Dermis blood vessel endothelial cell (primary cell): ENCODE measurements at places on chromosomes 1 and 21. TPM values are rescaled to one million over a fixed set of nuclear protein-coding genes. Genes with fewer than 3 reads are reported as not detected.

The CYP4A22 gene
- total RNA-seq: not detected in 2 replicates

The GUK1 gene
- total RNA-seq: 471 and 724 TPM in 2 replicates

The BMP8A gene
- 0.14 and 0.17 TPM in 2 replicates for total RNA-seq

The CFHR3 gene
- not detected in 2 replicates for total RNA-seq

The S100A7 gene
- total RNA-seq: not detected in 2 replicates

The CMPK1 gene
- total RNA-seq: 112 and 130 TPM in 2 replicates

The PTTG1IP gene
- 505 and 528 TPM in 2 replicates for total RNA-seq

The RHCE gene
- total RNA-seq: 0.34 and 0.93 TPM in 2 replicates

The LRP8 gene
- 17.2 and 51.9 TPM in 2 replicates for total RNA-seq

The KRTAP13-4 gene
- total RNA-seq: not detected in 2 replicates

The PTBP2 gene
- total RNA-seq: 25.4 and 25.6 TPM in 2 replicates

The NBL1 gene
- total RNA-seq: 98.2 and 156 TPM in 2 replicates

The DHCR24 gene
- total RNA-seq: 82.2 and 213 TPM in 2 replicates

The SIM2 gene
- under 0.01 and 0.05 TPM in 2 replicates for total RNA-seq

The KRTAP20-4 gene
- not detected in 2 replicates for total RNA-seq

The ATF3 gene
- 1.4 and 6.0 TPM in 2 replicates for total RNA-seq

The PRKAA2 gene
- 3.2 and 4.9 TPM in 2 replicates for total RNA-seq

The OLFML2B gene
- 0.14 and 0.17 TPM in 2 replicates for total RNA-seq

The CCDC181 gene
- not detected in 2 replicates for total RNA-seq

The GPR25 gene
- not detected in 2 replicates for total RNA-seq

The FAM43B gene
- not detected in 2 replicates for total RNA-seq

The FMN2 gene
- total RNA-seq: 0.14 and 1.5 TPM in 2 replicates

The SCAF4 gene
- 5.3 and 6.3 TPM in 2 replicates for total RNA-seq

The PAPPA2 gene
- under 0.01 and 0.05 TPM in 2 replicates for total RNA-seq

The SAMD11 gene
- total RNA-seq: 0.19 and 0.68 TPM in 2 replicates

The CSDE1 gene
- 656 and 875 TPM in 2 replicates for total RNA-seq

The RIIAD1 gene
- total RNA-seq: not detected in 2 replicates

The KCNK2 gene
- total RNA-seq: under 0.01 TPM in 1 of 2 replicates, not detected in the other

The DIP2A gene
- 43.6 and 49.5 TPM in 2 replicates for total RNA-seq

The HUNK gene
- total RNA-seq: under 0.01 and 0.05 TPM in 2 replicates

The PHGDH gene
- total RNA-seq: 1.4 and 6.8 TPM in 2 replicates

The TNFSF4 gene
- 2.7 TPM in 2 replicates for total RNA-seq

The CFHR5 gene
- total RNA-seq: not detected in 2 replicates

The TMEM82 gene
- not detected in 2 replicates for total RNA-seq

The OVAAL gene
- not detected in 2 replicates for total RNA-seq

The IKBKE gene
- total RNA-seq: 23.3 and 33.9 TPM in 2 replicates

The CLDN19 gene
- 0.05 TPM in 1 of 2 replicates, not detected in the other for total RNA-seq

The FCRL5 gene
- total RNA-seq: not detected in 2 replicates

The BRINP2 gene
- total RNA-seq: not detected in 2 replicates

The GPATCH3 gene
- total RNA-seq: 10.7 and 11.2 TPM in 2 replicates

The WDR64 gene
- total RNA-seq: 0.17 TPM in 1 of 2 replicates, not detected in the other

The TRIM46 gene
- total RNA-seq: 4.1 and 4.7 TPM in 2 replicates

The CD52 gene
- total RNA-seq: not detected in 2 replicates

The NCSTN gene
- 80.2 and 117 TPM in 2 replicates for total RNA-seq

The TEDDM1 gene
- total RNA-seq: not detected in 2 replicates

The RPS6KC1 gene
- total RNA-seq: 23.2 and 25.2 TPM in 2 replicates

The LYPD8 gene
- 0.17 and 0.23 TPM in 2 replicates for total RNA-seq

The FAM131C gene
- total RNA-seq: not detected in 2 replicates

The MTOR gene
- 63.5 and 86.6 TPM in 2 replicates for total RNA-seq

The BEND5 gene
- total RNA-seq: 0.17 and 0.47 TPM in 2 replicates

The LRRC53 gene
- total RNA-seq: not detected in 2 replicates

The CSMD2 gene
- total RNA-seq: under 0.01 TPM in 1 of 2 replicates, not detected in the other

The SMIM1 gene
- 0.56 and 1.5 TPM in 2 replicates for total RNA-seq

The MAB21L3 gene
- under 0.01 and 0.09 TPM in 2 replicates for total RNA-seq

The CDK18 gene
- total RNA-seq: 0.65 and 1.7 TPM in 2 replicates

The CRP gene
- not detected in 2 replicates for total RNA-seq

The SPRR2F gene
- total RNA-seq: not detected in 2 replicates

The OR2L8 gene
- 0.17 TPM in 1 of 2 replicates, not detected in the other for total RNA-seq

The CHIA gene
- total RNA-seq: not detected in 2 replicates
